ENCODE measurements at places on chromosomes 7 and 10.

GRCh38 chr10:597976-598375, 91.5 kb downstream of the DIP2C start:
- no peak for DNase-seq

GRCh38 chr10:85919491-85920021, 447.0 kb downstream of the GRID1 start:
- no peak for DNase-seq

- DNase-seq = no peak
These were observed 77.2 kb downstream of the CH25H start for GRCh38 chr10:89129911-89130310.

GRCh38 chr10:90906596-90906995, 14.3 kb downstream of the ANKRD1 start:
- no peak for DNase-seq

Measured in stimulated activated CD8-positive, alpha-beta memory T cell treated with anti-CD3 and anti-CD28 coated beads, Interleukin-4, amount 100 ng/mL, for 1 hour (primary cell).